ENCODE measurements at places on chromosomes 7 and 10.

DNA sequence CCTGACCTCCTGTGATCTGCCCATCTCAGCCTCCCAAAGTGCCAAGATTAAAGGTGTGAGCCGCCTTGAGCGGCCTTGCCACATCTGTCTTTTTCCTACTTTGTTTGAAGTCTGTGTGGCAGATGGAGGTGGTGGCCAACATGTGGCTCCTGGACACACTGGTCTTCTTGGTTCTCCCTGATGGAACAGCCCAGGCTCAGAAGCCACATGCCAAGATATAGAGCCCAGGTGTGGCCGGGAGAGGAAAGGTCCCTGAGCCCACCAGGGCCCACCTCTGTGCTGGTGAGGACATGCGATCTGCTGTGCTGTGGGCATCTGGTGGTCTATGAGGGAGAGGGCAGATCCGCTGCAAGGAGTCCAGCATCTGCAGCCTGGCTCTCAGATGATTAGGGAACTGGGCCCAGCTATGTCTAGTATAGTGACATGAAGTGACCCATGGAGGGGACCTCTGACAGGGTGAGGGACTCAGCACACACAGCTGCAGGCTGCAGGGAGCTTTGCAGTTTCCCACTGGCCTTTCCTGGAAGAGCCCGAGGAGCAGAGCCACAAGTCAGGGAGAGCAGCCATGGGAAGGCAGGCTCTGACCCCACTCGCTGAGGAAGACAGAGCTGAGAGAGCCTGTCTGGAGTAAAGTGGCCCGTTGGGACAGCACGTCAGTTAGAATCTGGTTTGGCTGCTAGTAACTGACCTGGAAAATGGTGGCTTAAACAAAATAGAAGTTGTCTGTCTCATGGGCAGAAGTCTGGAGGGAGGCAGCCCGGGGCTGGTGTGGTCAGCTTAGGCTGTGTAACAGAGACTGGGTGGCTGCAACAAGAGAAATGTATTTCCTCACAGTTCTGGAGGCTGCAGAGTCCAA is 25.9 kb downstream of the ADCY1 start:
- DNase-seq: no peak

DNA sequence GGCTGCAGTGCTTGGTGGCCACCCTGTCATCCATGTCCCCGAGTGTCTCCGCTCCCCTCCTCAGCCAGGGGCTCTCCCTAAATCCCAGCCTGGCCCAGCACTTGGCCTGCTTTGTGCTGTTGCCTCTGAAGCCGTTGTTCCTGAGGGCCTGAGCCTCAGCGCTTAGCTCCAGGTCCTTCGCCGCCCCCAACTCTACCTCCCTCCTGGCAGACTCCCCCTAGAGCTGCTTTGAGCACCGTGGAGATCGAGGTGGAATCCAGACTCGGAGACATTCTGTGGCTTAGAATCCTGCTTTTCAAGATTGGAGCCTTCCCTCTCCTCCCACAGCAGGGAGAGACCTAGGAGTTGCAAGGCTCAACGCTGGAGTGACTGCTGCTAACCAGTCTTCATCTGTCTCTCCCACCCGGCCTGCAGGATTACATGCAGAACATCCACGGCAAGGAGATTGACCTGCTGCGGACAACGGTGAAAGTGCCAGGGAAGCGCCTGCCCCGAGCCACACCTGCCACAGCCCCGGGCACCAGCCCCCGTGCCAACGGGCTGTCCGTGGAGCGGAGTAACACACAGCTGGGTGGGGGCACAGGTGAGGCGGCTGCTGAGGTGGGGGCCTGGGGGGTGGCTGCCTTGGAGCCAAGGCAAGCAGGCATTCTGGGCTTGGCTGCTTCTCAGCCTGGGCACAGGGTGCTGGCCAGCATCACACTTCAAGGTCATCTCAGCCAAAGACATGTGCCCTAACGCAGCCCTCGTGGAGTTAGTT is 33.3 kb downstream of the GBX1 start:
- no peak for DNase-seq

DNA sequence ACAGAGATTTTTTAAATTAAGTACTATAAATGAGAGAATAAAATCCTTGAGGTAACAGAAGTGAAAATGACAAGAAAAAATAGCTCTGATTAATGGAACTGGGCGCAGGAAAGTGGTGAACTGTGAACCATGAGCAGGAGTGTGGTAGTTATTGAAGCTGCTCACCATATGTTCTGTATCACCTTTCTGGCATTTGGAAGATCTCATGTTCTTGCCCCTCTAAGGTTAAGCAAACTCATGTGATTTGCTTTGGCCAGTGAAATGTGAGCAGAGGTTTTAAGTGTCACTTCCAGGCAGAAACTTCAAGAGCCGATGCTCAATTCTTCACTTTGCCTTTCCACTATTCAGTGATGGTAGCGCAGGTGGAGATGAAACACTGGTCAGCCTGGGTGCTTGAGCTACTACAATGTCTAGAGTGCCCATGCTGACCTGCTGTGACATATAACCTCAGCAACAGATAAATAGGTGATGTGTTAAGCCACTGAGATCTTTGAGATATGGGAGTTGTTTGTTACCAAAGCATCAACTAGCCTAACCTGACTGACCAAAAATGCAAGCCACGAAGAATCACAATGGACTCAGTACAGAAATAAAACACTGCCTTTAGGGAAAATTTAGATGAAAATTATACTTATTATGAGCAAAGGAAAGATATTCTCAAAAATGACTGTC is 18.4 kb downstream of the MTPAP start:
- no peak for DNase-seq

GRCh38 chr7:26592011-26592410 is 272.4 kb downstream of the SKAP2 start:
- DNase-seq: no peak

DNA sequence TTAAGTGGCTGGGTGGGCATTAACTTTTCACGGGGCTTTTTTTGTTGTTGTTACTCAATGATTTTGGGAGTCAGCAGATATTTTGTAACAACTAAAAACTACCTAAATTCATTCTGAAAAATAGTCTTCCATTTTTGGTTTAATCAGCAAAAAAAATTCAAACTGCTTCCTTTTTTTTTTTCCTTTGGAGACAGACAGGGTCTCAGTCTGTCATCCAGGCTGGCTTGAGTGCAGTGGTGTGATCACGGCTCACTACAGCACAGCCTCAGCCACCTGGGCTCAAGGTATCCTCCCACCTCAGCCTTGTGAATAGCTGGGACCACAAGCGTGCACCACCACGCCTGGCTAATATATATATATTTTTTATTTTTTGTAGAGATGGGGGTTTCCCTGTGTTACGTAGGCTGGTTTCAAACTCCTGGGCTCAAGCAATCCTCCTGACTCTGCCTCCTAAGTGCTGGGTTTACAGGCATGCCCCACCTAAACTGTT is 36.5 kb downstream of the SKIDA1 start:
- no peak for DNase-seq

DNA sequence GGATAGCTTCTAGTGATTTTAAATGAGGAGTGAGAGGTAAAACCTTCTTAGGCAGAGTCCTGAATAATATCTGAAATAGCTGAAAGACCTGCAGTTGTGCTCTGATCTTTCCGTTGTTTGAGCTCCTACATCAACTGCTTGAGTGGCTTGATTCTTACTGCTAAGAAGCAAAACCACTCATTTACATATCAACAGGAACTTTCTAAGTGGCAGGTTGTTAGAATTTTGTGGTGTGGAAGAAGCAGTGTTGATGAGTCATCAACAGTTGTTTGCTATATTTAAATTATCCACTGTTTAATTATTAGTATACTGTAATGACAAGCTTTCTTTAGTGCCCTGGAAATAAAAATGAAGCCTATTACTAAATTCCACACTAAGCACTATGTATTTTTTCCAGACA is 689.5 kb downstream of the DNAJB9 start:
- DNase-seq: no peak

DNA sequence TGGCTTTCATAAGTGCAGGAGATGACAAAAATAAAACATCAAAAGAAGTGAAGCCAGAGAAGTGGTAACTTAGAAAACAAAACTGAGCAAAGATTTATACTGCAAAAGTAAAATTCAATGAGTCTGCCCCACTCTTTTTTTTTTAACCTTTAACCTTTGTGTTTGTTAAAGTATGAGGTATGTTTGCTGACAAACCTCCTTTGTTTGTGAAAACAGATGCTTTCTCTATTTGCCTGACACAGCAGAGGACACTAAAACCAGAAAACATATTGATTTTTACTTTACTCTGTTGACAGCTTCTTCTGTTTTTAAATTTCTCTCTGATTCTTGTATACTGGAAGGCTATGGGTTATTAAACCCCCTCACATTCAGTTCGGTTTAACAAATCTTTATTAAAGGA is 57.6 kb downstream of the SGMS1 start:
- no peak for DNase-seq

DNA sequence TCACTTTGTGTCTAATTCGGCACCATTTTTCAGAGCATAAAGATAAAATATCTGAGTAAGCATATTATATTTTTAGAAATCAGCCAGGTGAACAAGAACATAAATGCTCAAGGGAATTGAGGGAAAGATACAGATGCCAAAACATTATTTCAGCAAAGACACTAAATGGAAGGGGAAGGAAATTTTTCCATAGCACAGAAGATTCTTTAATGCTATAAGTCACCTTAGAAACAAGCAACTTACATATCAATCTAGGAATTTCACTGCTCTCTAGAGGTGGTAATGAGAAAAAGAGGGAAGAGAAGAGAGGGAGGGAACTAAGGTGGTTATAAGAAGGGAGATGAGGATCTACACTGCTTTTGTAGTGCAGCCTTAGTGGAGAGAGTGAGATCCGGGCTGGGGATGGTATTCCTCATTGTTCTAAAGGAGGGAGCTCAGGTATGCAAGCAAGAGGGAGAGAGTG is 20.4 kb downstream of the ZNF365 start:
- DNase-seq: no peak

- no peak for DNase-seq
Observed at GRCh38 chr10:17235136-17235535, 7.1 kb downstream of the VIM start.

DNA sequence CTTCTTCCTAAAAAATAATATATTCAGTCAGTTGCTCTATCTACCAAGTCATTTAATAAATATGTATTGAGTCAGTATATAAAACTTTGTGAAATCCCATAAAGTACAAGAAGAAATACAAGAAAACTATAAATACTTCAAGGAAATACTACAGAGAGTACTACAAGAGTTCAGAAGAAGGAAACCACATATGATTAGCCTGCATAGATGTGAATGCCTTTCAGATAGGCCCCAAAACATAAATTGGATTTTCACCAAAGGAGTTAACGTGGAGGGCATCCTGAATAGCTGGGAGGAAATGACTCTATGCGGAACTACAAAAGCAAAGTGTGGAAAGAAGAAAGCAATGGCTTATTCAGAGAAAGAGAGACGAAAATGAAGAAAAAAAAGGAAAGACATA is 120.1 kb downstream of the LRRN3 start:
- DNase-seq: no peak

DNA sequence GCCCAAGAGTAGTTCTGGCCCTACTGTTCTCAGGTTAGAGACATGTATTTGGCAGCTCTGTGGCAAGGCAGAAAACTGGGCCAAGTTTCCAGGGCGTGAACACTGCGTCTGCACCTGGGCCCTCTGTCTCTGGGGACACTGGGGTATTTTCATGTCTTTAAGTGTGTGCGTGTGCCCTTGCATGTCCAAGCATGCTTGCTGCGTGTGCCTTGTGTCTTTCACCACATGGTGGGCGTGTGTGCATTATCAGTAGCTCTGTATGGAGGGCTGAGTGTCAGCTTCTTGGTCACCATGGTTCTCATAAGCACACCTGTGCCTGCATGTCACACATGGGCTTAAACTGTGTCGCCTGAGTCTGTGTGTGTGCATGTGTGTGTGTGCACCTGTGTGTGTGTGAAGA is 69.3 kb downstream of the HIPK2 start:
- DNase-seq: no peak

DNA sequence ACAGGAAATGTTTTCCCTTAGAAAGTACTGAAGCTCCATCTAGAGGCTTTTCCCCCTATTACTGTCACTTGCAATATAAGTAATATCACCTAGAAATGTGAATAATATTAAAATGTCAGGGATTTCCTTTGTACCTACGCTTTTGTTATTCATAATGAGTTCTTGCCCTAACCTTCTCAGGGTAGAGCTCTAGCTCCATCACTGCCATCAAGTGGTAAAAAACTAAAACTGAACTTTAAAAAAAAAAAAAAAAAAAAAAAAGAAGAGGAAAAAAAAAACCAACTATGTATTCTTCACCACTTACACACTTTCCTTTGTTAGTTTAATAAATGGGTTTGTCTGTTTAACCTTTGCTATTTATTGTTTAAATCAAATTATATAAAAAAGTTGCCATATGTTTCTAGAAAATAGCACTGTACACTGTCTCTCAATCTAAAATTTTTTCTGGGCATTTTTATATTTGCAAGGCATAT is 49.9 kb downstream of the DNAJC1 start:
- DNase-seq: no peak

- no peak for DNase-seq
Observed at GRCh38 chr7:27242154-27242553, 448 bp upstream of the EVX1 start.

DNA sequence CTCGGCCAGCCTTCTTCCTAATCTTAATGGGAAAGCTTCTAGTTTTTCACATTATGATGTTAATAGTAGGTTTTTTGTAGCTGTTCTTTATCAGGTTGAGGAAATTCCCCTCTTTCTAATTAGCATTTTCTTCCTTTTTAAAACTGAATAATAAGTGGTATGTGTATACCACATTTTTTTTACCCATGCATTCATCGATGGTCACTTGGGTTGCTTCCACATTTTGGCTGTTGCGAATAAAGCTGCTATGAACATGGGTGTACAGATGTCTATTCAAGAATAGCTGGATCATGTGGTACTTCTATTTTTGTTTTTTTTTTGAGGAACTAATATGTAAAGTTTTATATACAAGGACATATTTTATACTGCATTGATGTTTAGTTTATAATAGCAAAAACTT is 44.3 kb downstream of the NRF1 start:
- no peak for DNase-seq

DNA sequence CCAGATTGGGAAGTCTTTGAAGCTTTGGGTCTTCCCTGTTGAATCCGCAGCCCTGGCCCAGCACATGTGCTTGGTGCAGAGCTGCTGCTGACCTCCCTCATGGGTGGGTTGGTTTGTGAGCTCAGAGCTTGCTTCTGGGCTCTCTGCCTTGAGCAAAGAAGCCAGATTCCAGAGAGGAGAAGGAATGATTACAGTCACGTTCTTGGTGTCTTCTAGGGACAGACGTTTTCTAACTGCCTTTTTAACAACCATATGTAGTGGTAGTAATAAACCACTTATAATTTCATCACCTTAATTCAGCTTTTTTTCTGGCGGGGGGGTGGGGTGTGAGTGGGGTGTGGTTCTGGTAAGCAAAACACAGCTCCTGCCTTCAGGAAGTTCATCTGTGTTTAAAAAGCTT is 39.5 kb downstream of the LRMDA start:
- DNase-seq: no peak

DNA sequence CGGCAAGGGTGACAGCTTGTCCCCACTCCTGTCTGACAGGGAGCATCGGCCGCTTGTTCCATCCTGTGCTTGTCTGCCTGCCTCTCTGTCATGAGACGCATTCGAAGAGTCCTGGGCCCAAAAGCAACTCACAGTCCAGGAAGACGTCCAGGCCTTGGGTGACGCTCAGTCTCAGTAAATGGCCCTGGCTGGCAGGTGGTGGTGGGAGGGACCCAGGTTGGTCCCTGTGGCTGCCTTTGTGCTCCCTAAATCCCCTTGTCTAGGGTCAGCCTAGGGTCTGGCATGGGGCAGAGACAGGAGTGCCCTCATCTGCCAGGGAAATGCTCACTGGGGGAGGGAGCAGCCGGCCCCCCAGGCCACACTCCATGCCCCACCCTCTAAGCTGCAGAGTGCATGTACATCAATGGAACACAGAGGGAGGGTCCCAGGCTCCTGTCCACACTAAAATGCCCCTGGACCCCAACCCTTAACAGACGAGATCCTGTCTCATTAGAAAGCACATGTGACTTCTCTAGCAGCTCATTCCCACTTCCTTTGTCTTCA is 295.2 kb upstream of the ZNF32 start:
- no peak for DNase-seq

GRCh38 chr10:100158044-100158805 is 27.6 kb downstream of the ERLIN1 start:
- DNase-seq: no peak

All from stimulated activated naive CD4-positive, alpha-beta T cell treated with Interleukin-2 at 50 U/mL for 16 hours (primary cell).